T-helper 2 cell (primary cell): ENCODE measurements at places on chromosomes 11 and 22.

DNA sequence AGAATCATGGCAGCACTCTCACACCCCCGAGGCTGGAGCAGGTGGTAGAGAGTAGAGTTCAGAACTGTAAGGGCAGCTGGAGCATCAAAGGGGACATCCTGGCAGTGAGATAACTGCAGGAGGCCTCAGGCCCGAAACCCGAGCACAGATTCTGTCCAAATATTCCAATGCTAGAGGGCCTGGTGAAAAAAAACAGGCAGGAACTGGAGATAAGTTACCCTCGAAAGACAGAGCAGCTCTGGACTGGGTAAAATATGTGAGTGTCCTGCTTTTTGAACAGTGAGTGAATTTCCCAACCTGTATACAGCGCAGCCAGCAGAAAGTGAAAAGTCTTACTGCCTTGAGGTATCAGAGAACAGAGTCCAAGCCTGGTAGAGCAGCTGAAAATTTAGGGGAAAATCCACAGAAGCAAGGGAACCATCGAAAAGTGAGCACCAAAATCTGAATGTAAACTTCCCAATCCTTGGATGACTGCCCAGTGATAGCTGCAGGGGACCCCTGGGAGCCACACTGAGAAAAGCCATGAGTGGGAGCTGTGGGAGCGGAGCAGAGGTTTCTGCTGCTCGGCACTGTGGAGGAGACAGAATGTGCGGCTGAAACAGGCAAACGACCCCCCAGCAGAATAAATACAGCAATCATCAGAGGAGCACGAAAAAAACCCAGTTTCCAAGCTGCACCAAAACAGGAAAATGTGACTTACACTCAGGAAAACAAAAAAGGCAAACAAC, 50.6 kb downstream of the WNT11 start:
- DNase-seq: no peak

DNA sequence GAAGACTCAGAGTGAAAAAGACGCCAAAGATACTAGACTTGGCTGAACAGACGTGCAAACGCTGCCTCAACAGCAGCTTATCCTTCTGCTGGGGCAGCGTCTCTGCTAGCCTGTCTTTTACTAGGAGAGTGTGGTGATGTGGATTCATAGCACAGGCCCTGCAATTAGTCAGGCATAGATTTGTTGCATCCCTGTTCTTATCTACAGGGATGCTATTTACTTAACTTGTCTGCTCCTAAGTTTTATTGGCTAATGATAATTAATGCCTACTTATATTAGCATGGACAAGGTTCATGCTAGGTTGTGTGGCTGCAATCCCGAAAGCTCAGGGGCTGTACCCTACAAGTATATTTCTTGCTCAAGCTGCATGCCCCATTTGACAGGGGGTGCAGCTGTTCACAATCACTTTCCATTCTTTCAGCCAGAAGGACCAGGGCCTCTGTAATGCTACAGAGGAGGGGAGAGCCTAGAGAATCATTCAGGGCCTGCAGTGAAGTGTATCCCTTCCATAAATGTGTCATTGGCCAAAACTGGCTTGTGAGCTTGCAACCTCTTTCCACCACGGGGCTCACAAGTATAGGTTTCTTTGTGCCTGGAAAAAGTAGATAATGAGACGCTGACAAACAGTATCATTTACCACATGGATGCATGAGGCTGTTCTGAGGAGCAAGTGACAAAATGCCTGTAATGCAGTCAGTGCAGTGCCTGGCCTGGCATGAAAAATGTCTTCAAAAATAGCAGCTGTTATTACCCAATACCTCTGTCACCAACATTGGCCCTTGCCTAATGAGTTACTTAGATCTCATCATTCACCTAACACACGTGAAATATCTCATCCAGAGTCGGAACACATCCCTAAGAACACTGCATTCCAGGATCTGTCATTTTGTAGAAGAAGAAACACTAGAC, 685.8 kb upstream of the API5 start:
- no peak for DNase-seq

- DNase-seq: no peak
These were observed 16.9 kb upstream of the ALX4 start for GRCh38 chr11:44326615-44327475.

- DNase-seq: no peak
These were observed 82.6 kb upstream of the CSNK2A3 start for GRCh38 chr11:11435635-11436034.

DNA sequence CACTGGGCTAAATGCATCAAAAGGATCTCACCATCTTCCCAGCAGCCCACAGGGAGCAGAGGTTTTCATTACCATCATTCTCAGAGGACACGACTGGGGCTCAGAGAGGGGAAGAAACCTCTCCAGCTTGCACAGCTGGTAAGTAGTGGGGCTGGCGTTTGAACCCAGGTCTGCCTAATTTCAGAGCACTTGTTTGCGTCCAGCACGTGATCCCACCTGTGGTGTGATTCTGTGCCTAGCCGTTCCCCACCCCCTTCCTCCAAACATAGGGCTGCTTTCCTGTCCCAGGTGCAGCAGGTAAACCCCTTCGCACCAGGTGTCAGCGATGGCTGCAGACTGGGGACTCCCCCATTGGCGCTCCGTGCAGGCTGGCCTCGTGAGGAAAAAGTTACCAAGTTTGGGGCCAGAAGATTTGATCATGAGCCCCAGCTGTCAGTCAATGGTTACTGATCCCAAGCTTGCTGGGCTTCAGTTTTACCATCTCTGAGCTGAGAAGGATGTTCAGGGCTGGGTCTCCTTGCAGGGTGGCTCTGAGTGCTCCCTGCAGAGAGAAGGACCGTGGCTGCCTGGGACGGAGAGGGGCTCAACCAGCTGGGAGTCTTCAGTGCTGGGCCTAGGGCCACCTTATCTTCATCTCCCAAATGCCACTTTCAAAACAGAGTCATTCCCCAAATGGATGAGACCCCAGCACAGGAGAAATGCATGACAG, 445.6 kb downstream of the TBC1D22A start:
- no peak for DNase-seq

DNA sequence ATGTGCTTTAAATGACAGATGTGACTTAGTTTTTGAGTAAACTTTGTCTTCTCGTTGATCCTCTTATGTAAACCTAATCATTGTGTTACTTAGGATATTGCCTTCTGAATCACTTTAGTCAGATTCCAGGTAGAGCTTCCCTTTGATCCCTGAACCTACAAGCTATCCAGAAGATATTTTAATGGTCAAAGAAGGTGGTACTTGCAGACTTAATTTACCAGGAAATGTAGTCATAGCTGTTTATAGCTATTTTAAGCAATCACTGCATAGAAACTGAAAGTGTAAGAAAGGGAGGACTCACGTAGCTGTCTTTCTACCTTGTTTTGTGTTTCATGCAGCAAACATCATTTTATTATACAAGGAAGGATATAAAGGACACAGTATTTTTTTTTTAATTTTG, 189.5 kb downstream of the DDX10 start:
- DNase-seq: no peak

GRCh38 chr22:49967706-49968208, 7.2 kb downstream of the PIM3 start:
- DNase-seq: no peak

DNA sequence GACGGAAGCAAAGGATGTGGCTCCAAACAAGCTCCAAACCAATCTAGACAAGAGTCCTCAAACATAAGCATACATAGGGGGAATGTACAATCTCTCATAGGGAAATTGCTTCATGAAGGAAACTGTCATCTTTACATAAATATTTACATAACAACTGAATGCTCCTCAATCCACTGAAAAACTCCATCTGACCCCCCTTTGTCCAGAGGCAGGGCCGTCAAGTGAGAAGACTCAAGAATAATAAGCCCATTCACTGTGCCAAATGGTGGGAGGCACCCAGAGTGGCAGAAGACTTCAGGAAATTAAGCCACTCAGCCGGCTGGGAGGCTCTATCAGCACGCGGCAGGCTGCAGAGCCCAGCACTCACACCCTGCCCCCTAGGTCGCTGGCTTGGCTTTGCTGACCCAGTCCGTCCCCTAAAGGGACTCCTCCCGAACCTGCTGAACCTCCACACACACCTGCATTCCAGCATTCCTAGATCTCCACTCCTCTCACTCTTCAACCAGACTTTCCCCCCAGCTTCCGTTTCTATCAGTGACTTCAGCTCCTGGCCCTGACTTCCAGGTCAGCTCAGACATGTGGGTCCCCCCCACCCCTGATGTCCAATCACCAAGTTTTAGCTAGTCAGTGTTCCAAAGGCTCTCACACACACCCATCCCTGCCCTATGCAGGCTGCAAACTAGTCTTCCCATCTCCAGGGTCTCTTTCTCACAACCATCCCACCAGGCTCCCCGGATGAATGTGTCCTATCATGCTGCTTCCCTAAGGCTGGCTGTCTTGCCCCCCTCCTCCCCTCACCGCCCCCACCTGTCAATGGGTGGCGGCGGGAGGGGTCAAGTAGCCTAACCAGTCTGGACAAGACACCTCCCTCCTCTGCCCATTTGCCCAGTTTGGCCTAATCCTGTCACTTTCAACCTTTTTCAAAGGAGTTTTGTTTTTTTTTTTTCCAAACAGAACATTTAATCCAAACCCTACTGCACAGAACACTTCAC, 11.3 kb downstream of the VPS37C start:
- no peak for DNase-seq

DNA sequence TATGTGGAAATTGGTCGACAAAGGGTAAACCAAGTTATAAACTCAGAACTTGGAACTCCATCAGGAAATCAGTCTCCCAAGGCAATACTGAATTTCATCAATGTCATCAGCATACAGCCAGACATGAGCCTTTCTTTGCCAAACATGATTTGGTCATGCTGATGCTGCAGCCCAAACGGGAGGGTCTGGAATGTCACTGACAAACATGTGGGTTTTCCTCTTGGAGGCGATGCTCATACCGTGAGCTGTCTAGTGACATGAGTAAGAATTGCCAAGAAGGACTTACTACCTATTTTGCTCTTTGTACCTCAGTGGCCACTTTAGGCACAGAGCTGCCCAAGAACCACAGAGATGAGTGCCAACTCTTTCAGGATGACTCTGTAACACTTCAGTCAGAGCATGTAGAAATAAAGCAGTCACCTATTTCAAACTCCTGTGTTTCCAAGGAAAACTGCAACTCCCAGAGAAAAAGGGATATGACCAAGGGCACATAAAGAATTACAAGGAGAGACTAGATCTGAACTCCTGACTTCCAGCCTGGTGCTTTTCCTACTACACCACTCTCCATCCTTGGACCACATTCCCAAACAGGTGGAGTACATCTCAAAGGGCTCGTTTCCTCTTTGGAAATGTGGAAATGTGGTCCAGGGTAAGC, 24.3 kb upstream of the MRGPRX2 start:
- DNase-seq: no peak

GRCh38 chr11:61869708-61870451, 21.5 kb downstream of the FADS3 start:
- DNase-seq: no peak

- DNase-seq: no peak
These were observed 9.2 kb downstream of the ADORA2A start for GRCh38 chr22:24436553-24436952.

GRCh38 chr11:9148727-9149126, 57.3 kb upstream of the SCUBE2 start:
- no peak for DNase-seq

DNA sequence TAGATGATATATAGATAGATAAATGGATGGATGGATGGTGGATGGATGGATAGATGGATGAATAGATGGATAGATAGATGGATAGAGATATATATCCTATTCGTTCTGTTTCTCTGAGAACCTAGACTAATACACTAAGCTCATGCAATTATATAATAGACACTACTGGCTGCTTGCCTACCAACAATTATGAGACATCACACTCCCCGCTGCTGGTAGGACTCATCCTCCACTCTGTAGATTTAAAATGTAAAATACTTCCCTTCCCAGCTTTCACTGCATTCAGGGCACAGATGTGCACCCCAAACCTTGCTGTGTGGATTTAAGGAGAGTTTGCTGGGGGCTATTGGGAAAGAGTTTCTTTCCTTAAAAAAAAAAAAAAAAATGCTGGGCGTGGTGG, 28.3 kb upstream of the RCN1 start:
- DNase-seq: no peak

GRCh38 chr22:22556995-22557925, 1.8 kb downstream of the PRAME start:
- no peak for DNase-seq

GRCh38 chr11:108733479-108734116, 68.7 kb downstream of the DDX10 start:
- peak; percentile 13 for DNase-seq

DNA sequence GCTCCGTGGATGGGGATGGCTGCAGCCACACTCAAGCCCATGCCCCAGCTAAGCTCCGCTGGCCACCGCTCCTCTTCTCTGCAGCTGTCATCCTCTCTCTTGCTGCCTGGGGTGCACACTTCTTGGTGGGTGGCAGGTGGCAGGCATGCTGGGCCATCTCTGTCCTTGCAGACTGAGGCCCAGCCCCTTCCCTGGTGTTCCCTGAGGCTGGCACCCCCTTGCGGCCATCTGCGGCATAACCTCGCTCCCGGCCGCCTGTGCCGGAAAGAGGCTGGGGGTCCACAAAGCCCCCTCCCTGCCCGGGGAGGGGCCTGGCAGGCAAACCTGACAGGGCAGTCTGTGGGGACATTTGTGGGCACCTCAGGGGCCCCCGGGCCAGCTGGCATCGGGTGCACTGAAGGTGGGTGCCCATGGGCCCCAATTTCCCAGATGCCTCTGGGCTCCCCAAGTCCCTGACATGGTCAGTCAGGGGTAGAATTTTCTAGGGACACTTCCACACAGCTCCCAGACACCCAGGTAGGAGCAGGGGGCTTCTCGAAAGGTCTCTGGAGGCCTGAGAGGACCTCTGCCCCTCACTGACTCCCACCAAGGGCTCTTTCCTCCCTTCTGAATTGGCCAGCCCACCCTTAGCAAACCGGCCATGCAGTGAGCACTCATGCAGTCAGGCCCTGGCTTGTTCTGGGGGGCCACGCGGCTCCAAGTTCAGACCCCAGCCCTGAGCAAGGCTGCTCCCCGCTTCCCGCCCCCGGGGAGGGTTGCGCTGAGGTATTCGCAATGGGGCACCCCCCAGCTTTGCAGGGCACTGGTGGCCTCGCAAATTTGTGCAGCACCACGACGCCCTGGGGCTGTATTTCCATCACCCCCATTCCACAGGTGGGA, 23.5 kb upstream of the TH start:
- DNase-seq: peak; percentile 43

GRCh38 chr22:38415561-38416321, 39.3 kb downstream of the KCNJ4 start:
- no peak for DNase-seq

DNA sequence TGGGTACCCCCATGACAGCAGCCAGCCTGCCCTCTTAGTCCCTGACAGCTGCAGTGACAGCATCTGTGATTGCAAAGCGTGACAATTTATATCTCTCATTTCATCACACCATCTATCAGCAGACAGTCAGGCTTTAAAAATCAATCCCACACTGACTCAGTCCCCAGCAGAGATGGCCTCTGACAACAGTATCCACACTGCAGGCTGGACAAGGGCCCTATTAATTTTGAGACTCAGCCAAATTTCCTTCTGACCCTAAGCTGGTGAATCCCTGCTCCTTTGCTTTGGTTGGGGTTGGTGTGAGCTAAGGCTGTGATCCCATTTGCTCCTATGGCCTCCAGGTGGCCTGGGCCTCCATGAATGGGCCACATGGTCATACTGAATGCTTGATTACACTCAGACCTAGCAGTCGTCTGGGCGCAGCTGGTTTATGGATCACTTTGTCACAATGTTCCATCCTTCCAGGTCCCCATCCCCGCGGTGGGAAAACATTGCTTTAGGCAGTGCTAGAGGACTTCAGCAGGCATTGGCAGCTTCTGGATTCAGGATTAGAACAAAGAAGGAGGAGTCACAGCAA, 68.2 kb upstream of the B3GAT1 start:
- DNase-seq: no peak

- no peak for DNase-seq
These were observed 142.8 kb upstream of the MTNR1B start for GRCh38 chr11:92826603-92827002.

- DNase-seq: no peak
These were observed 21.0 kb downstream of the MTMR3 start for GRCh38 chr22:29904020-29904419.
